ENCODE measurements at places on chromosomes 6 and 20.

DNA sequence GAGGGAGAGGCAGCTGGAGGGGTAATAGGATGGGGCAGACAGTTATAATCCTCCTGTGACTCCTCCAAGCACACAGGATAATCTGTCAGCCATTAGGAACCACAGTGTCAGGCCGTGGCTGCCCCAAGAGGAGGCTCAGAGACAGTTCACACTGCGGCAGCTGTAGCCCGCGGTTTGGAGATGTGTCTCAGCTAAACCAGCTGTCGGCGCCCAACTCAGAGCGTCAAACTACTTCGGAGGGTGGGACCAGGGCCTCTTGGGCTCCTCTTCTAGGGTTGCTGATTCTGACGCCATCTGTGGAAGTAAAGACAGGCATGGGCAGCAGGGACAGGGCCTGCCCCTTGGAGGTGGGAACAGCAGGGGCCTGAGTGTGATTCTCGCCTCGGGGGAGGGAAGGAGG, 309.8 kb downstream of the CDC5L start:
- DNase-seq, result peak; percentile 73

DNA sequence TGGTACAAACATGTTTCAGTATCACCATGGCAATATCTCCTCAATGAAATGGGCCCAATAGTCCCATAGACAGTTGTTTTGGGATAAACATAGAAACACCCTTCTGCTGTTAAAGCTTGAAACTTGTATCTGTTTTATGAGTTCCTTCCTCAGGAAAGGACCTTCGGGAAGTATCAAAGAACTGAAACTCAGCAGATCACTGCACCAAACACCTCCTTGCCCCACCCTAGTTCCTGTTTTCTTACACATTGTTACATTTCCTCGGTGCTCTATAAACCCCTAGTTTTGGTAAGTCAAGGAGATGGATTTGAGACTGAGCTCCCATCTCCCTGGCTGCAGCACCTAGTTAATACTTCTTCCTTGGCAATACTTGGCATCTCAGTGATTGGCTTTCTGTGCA, 73.8 kb upstream of the ECI2 start:
- no peak for DNase-seq

- no peak for DNase-seq
These were observed 589 bp downstream of the RNF5 start for GRCh38 chr6:32178547-32179440.

DNA sequence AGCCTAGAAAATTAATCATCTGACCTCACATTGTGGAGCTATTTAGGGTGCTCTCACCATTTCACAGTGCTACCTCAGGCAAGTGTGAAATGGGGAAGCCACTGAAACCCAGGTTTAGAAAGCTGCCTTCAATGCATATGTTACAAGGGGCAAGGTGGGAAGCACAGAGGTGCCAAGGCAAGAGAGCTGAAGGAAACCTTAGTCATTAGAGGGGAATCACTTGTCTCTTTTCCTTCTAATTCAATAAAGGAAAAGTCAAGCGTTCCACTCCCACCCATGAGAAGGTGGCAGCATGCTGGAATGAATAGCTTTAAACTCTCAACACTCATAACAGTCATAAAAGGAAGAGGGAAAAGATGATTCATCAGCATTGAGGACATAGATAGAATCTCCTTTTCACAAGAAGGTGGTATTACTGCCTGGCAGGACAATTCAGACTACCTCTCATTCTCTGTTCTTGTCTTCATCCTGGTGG, 251.9 kb upstream of the IRAK1BP1 start:
- DNase-seq, result no peak

GRCh38 chr6:291697-292505, at the start of gene DUSP22:
TSS of gene DUSP22 (plus strand) at chr6:292487. CDS start at chr6:292540, 53 bp downstream.
- peak; percentile 96 for DNase-seq

DNA sequence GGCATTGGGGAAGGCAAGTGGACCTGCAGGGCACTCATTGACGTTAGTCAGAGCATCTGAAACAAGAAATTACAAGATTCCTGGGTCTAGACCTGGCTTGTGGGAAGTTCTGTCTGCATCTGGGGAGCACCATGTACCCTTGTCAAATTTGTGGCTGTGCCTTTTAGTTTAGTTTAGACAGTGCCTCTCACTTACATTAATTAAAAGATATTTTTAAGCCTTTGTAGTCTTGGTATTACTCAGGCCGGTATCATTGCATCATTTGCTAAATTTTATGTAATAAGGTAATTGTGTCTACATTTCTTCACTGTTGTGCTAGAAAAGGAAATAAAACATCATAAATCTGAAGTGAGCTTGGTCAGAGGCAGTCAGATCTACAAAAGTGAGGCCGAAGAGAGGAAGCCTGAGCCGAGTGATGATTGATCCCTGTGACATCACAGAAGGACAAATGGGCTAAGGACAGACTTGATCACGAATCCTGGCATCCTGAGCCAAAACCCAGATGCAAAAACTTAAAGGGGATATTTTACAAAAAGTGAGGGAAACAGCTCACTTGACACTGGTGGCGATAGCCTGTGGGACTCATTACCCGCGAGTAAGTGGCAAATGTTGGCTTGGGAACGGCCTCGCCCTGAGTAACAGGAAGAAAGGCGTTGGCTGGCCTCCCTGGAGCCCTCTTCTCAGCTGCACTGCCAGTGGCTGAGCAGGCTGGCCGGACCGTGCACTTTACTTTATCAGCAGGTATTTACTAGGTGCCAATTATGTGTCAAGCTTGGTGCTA, 106.5 kb downstream of the TCP11 start:
- no peak for DNase-seq

- no peak for DNase-seq
These were observed 122.2 kb upstream of the MYLIP start for GRCh38 chr6:16006681-16007080.

- no peak for DNase-seq
These were observed 354.4 kb downstream of the NKAIN2 start for GRCh38 chr6:124158024-124158423.

GRCh38 chr20:22823119-22823518, 212.0 kb upstream of the SSTR4 start:
- no peak for DNase-seq

GRCh38 chr6:73569121-73569520, 48.3 kb upstream of the EEF1A1 start:
- no peak for DNase-seq

DNA sequence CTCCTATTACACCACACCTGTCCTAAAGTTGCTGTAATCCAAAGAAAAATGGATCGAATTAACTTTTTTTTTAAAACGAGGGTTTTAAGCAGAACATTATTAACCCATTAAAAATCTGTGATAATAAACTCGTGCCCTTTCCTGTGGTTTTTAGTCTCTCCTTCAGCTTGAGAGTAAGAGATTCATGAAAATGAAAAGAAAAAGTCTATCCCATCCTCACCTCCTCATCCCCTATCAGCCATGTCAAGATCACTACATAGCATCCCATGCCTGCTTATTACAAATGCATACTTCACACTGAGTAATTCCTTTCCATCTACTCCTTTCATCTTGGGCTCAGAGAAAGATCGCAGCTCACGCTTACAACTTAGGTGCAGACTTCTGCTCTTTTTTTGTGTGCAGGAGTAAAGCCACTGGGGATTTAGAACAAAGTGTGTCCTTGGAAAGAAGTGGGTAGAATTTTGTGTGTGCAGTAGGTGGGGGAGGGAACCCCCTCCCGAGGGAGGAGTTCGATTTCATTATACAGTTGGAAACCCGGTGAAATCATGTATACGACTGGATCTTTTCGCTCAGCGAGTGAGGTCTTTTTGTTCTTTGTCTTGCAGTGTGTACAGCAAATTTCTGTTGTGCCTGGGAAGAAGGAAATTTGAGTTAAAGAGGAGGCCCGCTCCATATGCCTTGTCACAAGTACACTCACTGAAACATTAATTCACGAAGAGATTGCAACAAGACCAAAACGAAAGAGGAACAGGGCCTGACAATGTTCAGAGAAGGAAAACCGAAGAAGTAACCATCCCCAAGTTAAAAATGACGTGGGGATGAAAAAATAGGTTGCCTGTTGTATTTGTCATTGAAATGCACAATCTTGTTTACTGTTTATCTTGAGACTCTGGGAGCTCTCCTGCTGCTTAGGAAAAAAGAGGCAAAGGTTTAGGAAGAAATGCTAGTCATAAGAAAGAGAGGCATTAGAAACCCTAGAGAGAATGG, 146.5 kb upstream of the ZNF217 start:
- no peak for DNase-seq

GRCh38 chr6:84739866-84740208, 24.6 kb downstream of the TBX18 start:
- DNase-seq, result no peak

GRCh38 chr20:13492001-13492481, 146.7 kb downstream of the TASP1 start:
- no peak for DNase-seq

- DNase-seq, result peak; percentile 64
These were observed 2.8 kb downstream of the HLA-F start for GRCh38 chr6:29726001-29726400.

DNA sequence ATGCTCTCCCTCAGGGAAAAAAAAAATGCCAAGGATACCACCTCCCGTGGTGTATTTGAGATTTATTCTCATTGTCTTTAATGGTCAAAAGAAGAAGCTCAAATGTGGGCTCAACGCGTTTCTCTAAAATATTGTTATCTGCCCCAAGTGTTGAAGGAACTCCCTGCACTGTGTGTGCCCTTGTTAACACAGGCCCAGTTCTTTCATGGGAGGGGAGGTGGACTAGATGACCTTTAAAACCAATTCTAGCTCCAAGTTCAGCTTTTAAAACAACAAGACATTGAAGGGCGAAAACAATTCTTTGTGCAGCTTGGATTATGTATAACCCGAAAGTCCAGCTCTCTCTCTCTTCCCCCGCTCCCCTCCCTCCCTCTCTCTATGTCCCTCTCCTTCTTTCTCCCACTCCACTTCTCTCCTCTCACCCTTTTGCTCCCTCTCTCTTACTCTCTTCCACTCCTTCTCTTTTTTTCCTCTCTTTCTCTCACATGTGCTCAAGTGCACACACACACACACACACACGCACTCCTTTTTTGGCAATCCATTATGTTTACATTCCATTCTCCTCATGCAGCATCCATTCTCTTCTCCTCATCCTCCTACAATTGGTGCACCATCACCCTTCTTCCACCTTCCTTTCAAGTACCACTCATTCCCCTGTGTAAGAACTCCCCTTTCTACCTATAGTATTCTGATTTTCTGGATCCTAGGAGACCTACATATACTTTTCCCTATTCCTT, 8.5 kb downstream of the HLA-DMB start:
- no peak for DNase-seq

GRCh38 chr6:13079096-13079723, 249.1 kb downstream of the TBC1D7 start:
- DNase-seq, result no peak

DNA sequence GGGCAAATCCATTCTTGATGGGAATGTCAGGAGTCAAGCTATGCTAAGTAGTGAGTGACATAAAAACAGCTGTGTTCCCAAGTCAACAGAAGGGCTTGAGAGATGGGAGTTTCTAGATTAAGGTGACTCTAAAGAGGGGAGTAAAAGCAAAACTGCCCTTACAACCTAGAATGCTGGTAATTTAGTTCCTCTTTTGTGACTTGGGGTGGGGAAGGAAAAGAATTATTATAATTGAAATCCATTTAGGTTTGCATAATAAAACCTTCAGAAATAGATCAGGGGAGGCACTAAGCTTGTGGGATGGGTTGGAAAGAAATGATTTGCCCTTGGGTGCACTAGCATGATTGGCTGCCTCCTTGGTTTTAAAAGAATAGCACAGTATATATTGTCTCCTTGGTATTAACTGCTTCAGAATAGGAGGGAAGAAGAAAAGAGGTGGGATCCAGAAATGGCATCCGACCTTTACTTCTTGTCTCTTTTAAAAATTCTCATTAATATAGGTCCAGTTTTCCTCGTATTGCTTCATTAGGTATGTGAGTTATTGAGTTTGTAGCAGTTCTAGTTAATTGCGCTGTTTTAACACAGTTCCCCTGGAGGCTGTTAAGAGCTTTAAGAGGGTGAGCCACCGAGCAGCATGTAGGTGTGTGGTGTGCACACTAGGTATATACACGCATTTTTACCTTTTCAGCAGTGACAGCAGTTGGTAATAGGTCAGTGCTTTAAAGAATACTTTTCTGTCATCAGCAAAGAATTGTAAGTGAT, 95.3 kb upstream of the VSTM2L start:
- DNase-seq, result no peak

GRCh38 chr20:36645998-36646397, at the start of gene SLA2:
TSS of gene SLA2 (minus strand) at chr20:36646196. CDS start at chr20:36641335, 4,861 bp downstream.
- DNase-seq, result no peak

GRCh38 chr20:59665656-59666555, 61.6 kb downstream of the PHACTR3 start:
- peak; percentile 67 for DNase-seq

GRCh38 chr6:164812706-164813105, 496.7 kb downstream of the C6orf118 start:
- no peak for DNase-seq

GRCh38 chr6:168468045-168468444, 27.1 kb downstream of the SMOC2 start:
- no peak for DNase-seq

- no peak for DNase-seq
These were observed 62.5 kb downstream of the EPB41L2 start for GRCh38 chr6:131000544-131000943.

- no peak for DNase-seq
These were observed 5.0 kb downstream of the DST start for GRCh38 chr6:56637640-56638039.

GRCh38 chr6:30883685-30884520, at the start of gene DDR1:
TSS of gene DDR1 (plus strand) at chr6:30884519. CDS start at chr6:30888730, 4,211 bp downstream.
- no peak for DNase-seq

GRCh38 chr6:150336299-150336698, 32.5 kb upstream of the IYD start:
- DNase-seq, result no peak

DNA sequence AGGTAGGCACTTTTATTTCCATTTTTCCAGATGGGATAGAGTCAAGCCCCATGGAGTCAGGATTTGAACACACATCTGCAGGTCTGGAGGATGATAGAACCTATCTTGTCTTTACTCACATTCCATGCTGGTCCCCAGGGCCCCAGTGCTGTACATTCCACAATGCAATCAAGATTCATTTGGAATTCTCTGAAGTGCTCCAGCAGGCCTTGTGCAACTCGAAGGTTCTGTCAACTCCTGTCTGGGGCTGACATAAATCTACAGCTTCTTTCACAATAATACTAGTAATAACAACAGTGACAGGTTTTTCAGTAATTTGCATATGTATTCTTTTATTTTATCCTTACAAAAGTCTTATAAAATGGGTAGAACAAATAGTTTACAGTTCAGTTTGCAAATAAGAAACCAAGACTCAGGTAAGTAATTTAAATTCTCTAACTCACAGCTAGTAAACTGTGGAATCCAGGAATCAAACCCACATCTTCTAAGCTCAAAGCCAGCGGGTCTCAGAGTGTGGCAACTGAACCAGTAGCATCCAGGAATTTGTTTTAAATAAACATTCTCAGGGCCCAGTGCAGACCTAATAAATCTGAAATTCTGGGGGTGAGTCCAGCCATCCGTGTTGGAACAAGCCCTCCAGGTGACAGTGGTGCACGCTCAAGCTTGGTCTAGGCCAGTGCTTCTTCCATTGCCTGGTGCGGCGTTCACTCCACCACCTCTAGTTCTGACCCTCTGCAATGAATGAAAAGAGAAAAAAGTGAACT, 137.0 kb upstream of the TNFAIP3 start:
- DNase-seq, result no peak

- DNase-seq, result no peak
These were observed 31.3 kb downstream of the KCNK5 start for GRCh38 chr6:39197922-39198500.

- DNase-seq, result no peak
These were observed 164.2 kb upstream of the AKAP12 start for GRCh38 chr6:151075527-151075926.

- DNase-seq, result no peak
These were observed 94.3 kb upstream of the OLIG3 start for GRCh38 chr6:137588472-137588871.

- no peak for DNase-seq
These were observed 56.0 kb downstream of the RAMACL start for GRCh38 chr6:166530211-166531095.
